Activated naive CD8-positive, alpha-beta T cell treated with anti-CD3 and anti-CD28 coated beads, Interleukin-2, amount 10 ng/mL, durations not matched to agents 7 days and 5 days (primary cell): ENCODE measurements at places on chromosomes 16 and 17. TPM values are rescaled to one million over a fixed set of nuclear protein-coding genes. Genes with fewer than 3 reads are reported as not detected.

DNA sequence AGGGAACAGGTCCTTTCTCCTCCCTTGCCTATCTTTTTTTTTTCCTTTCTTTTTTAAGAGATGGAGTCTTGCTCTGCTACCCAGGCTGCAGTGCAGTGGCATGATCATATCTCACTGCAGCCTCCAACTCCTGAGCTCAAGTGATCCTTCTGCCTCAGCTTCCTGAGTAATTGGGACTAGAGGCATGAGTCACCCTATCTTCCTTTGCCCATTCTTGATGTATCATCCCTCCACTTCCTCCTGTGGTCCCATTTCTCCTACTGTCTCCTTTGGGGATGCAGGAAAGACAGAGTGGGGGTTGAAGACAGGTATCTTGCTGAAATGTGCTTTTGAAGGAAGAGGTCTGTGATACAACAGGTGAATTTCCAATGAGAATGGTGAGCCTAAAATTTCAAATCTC, 5.5 kb downstream of the MYO19 start:
- no peak overlapping the region for H3K4me3 ChIP-seq
- peaks cover 30% of the 10 kb centered on the region for H3K36me3 ChIP-seq
- peaks cover 35% of the 10 kb centered on the region for H3K4me1 ChIP-seq
- H3K27ac ChIP-seq, result no peak overlapping the region
- H3K27me3 ChIP-seq, result no peaks in the 10 kb centered on the region

DNA sequence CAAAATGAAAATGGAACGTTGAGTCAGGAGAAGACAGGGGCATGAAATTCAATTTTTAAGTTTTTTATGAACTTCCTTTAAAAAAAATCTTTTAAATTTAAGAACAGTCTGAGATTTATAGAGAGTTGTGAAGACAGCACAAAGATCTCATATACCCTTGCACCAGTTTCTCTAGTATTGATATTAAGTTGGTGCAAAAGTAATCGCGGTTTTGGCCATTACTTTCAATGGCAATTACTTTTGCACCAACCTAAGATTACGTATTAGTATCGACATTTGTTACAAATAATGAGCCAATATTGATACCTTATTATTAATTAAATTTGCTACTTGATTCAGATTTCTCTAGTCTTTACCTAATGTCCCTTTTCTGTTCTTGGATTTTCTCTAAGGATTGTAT, 684.4 kb upstream of the CDH8 start:
- peaks cover 2% of the 10 kb centered on the region for H3K36me3 ChIP-seq
- H3K27me3 ChIP-seq, result no peaks in the 10 kb centered on the region
- no peak overlapping the region for H3K27ac ChIP-seq
- H3K4me3 ChIP-seq, result no peak overlapping the region
- H3K4me1 ChIP-seq, result no peaks in the 10 kb centered on the region
- DNase-seq, result no peak

DNA sequence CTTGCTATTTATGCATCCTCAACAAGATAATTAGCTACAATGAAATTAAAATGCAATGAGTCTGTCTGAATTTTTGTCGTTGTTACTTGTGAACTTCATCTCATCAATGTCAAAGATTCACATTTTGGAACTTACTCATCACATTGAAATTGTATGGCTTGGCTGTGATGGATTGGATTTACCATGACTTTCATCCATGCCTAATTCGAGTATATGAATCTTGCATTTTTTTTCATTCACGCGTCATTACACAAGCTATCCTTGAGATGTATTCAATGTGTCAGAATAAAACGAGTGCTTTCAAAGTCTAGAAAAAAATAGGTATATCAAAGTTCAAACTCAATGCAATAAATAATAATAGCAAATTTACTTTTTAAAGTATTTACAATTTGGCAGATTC, 265.3 kb downstream of the MAP2K6 start:
- no peaks in the 10 kb centered on the region for H3K4me1 ChIP-seq
- H3K27me3 ChIP-seq, result peaks cover 1% of the 10 kb centered on the region
- no peak overlapping the region for H3K4me3 ChIP-seq

DNA sequence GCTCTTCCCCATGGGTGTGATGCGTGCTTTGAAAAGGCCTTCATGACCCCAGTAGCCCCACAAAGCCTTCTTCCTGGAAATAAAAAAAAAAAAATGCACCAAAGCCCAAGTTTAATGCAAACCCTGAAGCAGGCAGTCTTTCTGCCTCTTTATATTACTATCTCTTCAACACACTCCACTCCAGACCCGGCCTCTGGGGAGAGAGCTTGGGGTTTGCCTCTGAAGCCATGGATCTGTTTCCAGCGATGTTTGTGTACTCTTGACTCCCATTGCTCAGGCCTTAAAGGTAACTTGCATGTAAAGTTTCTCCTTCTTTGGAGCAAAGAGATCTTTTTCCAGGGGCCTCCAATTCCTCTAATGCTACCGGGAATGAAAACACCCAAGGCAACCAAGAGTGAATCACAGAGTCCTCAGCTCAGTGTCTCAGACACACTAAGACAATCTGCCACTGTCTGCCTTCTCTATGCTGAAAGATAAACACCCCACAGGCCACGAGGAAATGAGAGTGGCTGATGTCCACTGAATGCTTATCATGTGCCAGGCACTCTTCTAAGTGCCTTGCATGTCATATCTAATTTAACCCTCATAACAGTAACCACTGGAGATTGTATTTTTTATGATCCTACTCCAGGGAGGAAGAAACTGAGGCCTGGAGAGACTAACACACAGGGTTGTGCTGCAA, 56.4 kb upstream of the AKTIP start:
- no peaks in the 10 kb centered on the region for H3K4me1 ChIP-seq
- H3K27ac ChIP-seq, result no peak overlapping the region
- no peak for DNase-seq
- no peaks in the 10 kb centered on the region for H3K27me3 ChIP-seq

SOX15 gene
- total RNA-seq, result 0.57 TPM

DGKE gene
- total RNA-seq, result 30.9 TPM

GRCh38 chr16:17265154-17265553, 205.6 kb downstream of the XYLT1 start:
- H3K36me3 ChIP-seq, result peaks cover 13% of the 10 kb centered on the region
- peaks cover 26% of the 10 kb centered on the region for H3K4me1 ChIP-seq
- no peaks in the 10 kb centered on the region for H3K27me3 ChIP-seq
- no peak for DNase-seq
- no peak overlapping the region for H3K4me3 ChIP-seq
- no peak overlapping the region for H3K27ac ChIP-seq

- DNase-seq, result no peak
- no peaks in the 10 kb centered on the region for H3K4me1 ChIP-seq
- no peak overlapping the region for H3K4me3 ChIP-seq
- peaks cover 4% of the 10 kb centered on the region for H3K27me3 ChIP-seq
- no peak overlapping the region for H3K27ac ChIP-seq
- no peaks in the 10 kb centered on the region for H3K36me3 ChIP-seq
These were observed 19.6 kb downstream of the ABCA6 start for GRCh38 chr17:69122065-69122464.

- no peaks in the 10 kb centered on the region for H3K36me3 ChIP-seq
- H3K27me3 ChIP-seq, result no peaks in the 10 kb centered on the region
- no peak overlapping the region for H3K4me3 ChIP-seq
- H3K27ac ChIP-seq, result no peak overlapping the region
These were observed 542.7 kb upstream of the PSMD7 start for GRCh38 chr16:73753931-73754330.

MEFV gene
- 0.39 TPM for total RNA-seq

PRM1 gene
- total RNA-seq, result not detected

DNA sequence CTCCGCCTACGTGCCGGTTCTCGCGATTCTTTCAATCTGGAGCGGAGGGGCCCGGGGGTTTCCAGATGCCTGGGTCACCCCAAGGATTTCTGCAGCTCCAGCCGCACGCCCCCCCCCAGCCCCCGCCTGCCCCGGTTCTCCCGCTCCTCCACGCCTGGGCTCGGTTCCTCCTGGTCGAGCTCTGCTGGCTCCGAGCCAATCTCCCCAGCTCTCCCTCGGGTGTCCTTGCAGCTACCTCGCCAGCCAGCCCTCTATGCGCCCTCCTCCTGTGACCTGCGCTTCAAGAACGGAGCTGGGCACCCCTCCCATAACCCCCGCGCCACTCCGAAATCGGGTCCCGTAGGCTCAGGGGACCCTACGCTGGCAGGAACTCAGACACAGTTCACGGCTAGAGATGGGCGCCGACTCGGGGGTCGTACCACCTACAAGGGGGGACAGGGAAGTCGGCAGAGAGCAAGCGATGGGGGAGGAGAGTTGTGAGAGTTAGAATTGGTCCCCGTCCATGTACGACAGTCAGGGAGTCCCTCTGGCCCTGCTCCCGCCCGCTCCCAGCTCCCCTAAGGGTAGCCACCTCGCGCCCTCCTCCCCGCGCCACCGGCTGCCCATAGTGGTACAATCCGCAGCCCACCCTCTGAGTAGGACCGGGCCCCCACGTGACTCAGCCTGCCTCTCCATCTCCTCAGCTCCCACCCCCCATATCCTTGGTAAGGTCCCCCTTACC, 961 bp downstream of the FGF11 start:
- H3K36me3 ChIP-seq, result peaks cover 18% of the 10 kb centered on the region
- H3K27me3 ChIP-seq, result peaks cover 9% of the 10 kb centered on the region
- peak overlapping the region; percentile 86 for H3K27ac ChIP-seq
- DNase-seq, result peak; percentile 69
- H3K4me1 ChIP-seq, result peaks cover 27% of the 10 kb centered on the region

APPBP2 gene
- 32.9 TPM for total RNA-seq

GRCh38 chr17:61155590-61156237, 243.9 kb upstream of the TBX2 start:
- peaks cover 4% of the 10 kb centered on the region for H3K36me3 ChIP-seq
- DNase-seq, result no peak
- no peak overlapping the region for H3K27ac ChIP-seq
- peaks cover 8% of the 10 kb centered on the region for H3K27me3 ChIP-seq
- H3K4me1 ChIP-seq, result peaks cover 13% of the 10 kb centered on the region

DNA sequence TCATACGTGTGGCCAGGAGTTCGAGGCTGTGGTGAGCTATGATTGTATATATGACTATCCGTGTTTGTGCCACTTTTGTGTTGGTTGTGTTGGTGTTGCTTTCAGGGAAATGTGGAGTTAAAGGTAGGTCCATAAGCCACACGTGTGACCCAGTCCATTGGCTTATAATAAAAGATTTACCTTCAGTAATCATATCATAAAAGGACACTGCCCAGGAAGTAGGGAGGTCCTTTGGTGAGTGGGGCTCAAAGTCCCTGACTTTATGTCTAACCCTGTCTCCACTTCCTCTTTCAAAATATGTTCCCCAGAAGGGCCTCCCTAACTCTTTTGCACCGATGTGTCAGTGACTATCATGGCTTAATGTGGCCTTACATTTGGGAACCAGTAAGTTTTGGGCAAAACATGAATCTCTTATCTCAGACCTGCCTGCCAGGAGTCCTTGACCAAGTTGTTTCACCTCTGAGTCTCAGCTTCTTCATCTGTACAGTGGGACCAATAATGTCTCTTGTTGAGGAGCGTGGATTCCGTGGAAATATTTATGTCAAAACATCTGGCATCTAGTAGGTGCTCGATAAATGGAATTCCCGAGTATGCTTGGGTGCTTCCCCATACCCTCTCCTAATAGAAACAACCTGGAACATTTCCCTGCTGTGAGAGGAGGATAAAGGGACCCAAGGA, 4.8 kb downstream of the TNP2 start:
- H3K27ac ChIP-seq, result peak overlapping the region; percentile 94
- peak overlapping the region; percentile 76 for H3K4me3 ChIP-seq
- H3K4me1 ChIP-seq, result peaks cover 39% of the 10 kb centered on the region
- DNase-seq, result no peak
- peaks cover 3% of the 10 kb centered on the region for H3K36me3 ChIP-seq
- no peaks in the 10 kb centered on the region for H3K27me3 ChIP-seq

DNA sequence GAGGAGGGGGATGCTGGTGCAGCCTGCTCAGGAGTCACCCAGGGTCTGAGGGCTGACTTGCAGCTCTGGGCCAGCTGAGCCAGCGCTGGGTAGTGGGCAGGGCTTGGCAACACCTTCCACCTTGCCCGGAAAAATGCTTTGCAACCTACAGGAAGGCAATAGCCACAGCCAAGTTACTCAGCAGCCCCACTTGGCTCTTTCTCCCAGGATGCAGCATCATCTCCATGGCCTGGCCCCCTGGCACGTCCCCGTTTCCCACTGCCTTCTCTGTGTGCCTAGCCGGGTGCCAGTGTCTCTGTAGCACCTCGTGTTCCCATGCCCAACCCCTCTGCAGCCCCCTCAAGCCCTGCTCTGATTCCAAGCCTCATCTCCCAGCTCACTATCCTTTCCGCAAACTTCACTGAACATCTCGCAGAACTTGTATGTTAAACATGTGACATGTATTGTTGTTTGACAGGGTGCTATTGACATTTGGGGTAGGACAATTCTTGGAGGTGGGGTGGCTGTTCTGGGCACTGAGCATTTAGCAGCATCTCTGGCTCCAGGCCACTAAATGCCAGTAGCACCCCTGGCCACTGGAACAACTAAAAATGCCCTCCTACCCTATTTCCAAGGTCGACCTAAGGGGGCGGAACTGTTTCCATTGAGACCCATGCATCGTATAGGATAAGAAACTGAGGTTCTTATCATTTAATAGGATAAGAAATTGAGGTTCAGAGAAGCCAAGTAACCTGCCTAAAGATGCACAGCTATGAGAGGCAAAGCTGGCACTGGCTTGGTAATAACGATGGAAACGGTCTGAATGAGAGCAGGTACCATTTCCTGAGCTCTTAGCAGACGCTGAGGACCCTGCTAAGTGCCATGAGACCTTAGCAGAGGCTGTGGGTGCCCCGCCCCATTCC, 12.2 kb downstream of the DEXI start:
- peaks cover 24% of the 10 kb centered on the region for H3K4me1 ChIP-seq
- H3K27me3 ChIP-seq, result no peaks in the 10 kb centered on the region
- H3K4me3 ChIP-seq, result no peak overlapping the region
- peak overlapping the region; percentile 62 for H3K27ac ChIP-seq

KRTAP2-2 gene
- total RNA-seq, result not detected

KRTAP4-3 gene
- not detected for total RNA-seq

TBC1D26 gene
- total RNA-seq, result not detected

DNA sequence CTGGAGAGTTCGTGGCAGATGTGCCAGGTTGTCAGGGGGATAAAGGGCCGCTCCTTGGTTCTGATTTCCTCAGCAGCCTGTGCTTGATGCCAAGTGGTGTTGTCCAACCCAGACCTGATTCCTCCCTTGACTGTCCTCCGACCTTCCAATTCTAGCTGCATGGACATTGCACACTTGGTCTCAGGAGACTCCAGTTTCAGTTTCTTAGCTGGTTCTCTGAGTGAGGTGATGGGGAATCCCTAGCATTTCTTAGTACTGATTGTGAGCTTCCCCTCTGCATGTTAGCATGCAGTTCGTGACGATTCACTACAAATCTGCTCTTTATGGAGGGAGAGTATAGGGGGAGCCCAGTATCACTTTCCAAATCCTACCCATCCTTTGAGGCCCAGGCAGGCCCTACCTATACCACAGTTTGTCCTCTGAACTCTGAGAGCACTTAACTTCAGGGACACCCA, 12.4 kb upstream of the CCR7 start:
- H3K27me3 ChIP-seq, result no peaks in the 10 kb centered on the region
- peak overlapping the region; percentile 87 for H3K27ac ChIP-seq
- peak; percentile 40 for DNase-seq

CD300LB gene
- not detected for total RNA-seq

DNA sequence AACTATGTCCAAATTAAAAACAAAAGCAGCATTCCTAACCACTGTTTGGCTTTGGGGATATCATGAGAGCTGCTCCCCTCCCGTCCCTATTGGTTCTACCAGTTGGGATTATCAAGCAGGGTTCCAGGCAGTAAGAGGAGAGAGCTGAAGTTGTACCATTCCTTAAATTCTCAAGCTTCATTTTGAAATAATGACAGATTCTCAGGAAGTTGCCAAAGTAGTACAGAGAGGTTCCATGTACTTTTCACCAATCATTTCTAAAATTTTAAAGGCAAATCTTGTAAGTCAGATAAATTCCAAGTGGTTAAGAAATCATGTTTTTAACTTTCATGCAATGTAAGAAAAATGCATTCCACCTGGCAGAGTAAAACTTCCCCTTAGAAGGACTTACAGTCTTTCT, 36.9 kb downstream of the TEX2 start:
- peaks cover 2% of the 10 kb centered on the region for H3K36me3 ChIP-seq
- peaks cover 6% of the 10 kb centered on the region for H3K4me1 ChIP-seq
- DNase-seq, result no peak
- no peaks in the 10 kb centered on the region for H3K27me3 ChIP-seq
- no peak overlapping the region for H3K4me3 ChIP-seq

SP6 gene
- 0.22 TPM for total RNA-seq
